ENCODE measurements at places on chromosomes 12 and 14.

- DNase-seq = peak; percentile 98
These were observed at the start of gene JDP2 for GRCh38 chr14:75427482-75428229. JDP2 (plus strand) TSS chr14:75428022; CDS start chr14:75437921, 9,899 bp downstream.

- DNase-seq = no peak
These were observed 43.6 kb downstream of the PLEKHD1 start for GRCh38 chr14:69528143-69528542.

GRCh38 chr14:63045234-63045611 lies at the start of gene KCNH5:
KCNH5 (minus strand) TSS chr14:63045458; CDS start chr14:63045186, 272 bp downstream.
- DNase-seq = peak; percentile 44

DNA sequence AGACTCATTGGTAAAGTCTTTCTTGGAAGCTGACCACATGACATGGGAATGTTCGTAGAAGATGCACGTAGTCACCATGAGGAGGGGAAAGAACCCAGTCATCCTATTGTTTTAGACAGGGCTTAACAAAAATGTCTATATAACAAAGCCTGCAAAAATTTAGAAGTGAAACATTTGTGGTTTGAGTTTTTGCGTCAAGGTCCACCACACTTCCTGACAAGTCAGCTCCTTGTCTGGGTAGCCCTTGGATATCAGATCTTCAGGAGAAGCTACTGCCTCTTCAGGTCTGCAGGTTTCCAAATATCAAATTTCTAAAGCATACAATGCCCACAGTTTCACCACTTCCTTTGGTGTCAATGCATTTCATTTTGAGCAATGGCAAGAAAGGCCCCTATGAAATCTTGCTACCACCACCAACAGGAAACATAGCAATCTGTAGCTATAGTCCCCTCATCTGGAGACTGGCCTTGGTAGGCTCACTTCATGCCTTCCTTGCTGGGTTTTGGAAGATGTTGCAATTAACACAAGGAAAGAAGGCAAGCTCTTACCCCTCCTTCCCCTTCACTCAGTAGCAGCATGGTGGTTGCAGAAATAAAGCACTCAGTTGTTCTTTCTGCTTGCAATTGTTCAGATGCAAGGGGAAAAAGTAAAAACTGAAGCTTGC lies 235.2 kb downstream of the PCNX1 start:
- no peak for DNase-seq

- DNase-seq = no peak
These were observed 284.6 kb downstream of the BCAT1 start for GRCh38 chr12:24664161-24664880.

DNA sequence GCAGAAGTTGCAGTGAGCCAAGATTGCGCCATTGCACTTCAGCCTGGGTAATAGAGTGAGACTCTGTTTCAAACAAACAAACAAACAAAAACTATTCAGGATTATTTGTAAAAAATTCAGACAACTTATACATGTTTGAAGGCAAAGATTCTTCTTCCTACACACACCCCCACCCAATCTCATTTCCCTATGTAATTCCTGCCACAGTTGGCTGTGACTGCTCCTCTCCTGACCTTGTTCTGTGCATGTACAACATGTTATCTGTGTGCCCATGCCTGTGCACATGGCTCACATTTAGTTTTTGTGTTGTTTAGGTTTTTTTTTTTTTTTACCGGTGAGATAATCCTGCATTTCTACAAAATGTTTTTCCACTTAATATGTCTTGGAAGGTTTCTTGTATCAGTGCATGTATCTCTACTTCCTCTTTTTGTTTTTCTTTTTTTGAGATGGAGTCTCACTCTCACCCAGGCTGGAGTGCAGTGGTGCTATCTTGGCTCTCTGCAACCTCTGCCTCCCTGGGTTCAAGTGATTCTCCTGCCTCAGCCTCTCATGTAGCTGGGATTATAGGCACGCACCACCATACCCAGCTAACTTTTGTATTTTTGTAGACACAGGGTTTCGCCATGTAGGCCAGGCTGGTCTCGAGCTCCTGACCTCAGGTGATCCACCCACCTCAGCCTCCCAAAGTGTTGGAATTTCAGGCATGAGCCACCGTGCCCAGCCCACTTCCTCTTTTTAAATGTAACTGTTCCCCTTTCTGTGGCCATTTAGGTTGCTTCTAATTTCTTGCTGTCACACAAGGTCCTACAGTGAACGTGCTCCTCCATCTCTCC lies 8.7 kb downstream of the CFAP251 start:
- no peak for DNase-seq

GRCh38 chr14:24838945-24839616 lies 205.1 kb upstream of the GZMB start:
- peak; percentile 43 for DNase-seq

GRCh38 chr12:40192704-40193255 lies 32.0 kb upstream of the LRRK2 start:
- no peak for DNase-seq

DNA sequence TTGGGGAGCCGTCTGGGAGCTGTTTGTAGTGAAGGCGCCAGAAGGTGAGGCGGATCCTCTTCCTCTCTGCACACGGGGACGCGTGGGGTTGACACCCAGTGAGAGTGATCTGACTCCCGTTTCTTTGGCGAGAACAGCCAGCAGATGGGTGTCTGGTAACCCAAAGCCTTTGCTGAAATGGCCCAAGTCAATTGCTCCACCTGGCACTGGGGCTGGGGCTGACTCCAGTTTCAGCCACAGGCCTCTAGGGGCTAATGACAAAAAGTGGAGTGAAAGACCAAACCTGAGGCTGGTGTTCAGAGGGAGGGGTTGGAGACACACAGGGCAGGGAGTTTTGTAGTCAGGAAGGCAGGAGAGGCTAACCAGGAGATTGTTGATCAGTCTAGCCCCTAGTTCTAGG lies 87.0 kb downstream of the FRMD6 start:
- DNase-seq = no peak

DNA sequence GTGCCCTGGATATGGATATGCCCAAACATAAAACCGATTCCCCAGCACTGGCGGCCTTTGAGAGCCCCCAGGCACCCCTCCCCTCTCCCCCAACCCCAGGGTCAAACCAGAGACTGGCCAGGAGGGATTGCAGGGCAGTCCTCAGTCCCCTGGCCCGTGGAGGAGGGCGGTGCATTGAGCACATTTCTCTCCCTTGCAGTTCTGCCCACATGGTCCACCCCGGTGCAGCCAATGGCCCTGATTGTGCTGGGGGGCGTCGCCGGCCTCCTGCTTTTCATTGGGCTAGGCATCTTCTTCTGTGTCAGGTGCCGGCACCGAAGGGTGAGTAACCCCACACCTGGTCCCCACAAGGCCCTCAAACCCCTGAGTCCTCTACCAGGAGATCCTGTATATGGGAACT lies 3.4 kb upstream of the GPR162 start:
- DNase-seq = no peak

- no peak for DNase-seq
These were observed 1.0 kb downstream of the ATXN7L3B start for GRCh38 chr12:74538491-74539258.

DNA sequence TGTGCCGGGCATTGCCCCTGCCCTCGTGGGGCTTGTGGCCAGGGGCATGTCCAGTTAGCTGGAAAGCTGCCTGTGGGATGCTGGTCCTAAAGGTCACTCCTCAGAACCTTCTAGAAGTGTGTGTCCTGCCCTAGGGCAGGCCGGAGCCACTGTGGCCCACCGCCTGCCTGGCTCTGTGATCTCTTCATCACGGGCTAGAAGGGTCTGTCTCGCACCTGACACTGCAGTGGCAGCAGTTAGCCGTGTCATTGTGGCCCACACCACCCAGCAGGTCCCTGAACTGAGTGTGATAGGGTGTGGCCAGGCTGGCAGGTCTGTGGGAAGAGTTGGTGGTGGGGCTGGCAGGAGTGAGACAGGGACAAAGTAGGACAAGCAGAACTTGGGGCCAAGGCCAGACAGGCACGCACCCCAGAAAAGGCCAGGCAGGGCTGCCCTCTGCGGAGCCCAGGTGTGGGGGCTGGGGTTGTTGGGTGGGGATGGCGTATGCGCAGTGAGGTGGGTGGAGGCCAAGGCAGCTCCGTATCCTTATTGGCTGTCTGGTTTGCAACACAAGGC lies 41.2 kb downstream of the ADGRD1 start:
- DNase-seq = no peak

DNA sequence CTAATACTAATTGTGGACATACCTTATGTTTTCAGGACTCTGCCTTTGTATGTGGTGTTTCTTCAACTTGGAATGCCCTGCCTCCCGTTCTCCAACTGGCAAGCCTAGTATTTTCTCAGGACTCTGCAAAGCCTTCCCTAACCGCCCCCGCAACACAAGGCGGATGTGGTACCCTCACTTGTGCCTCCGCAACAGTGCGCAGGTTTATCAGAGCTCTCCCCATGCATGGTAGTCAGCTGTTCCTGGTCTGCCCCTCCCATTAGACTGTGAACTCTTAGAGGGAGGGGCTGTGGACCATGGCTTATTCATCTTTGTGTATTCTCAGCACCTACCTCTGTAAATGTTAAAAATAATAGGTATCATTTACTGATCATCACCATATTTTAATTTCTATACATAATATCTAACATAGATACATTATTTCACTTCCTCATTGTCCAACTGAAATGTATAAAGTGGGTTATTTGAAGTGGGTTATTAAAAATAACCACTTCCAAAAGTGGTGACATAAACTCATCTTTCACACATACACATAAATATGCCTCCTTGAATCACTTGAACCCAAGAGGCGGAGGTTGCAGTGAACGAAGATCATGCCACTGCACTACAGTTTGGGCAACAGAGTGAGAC lies 9.0 kb downstream of the LPAR5 start:
- DNase-seq = no peak

- DNase-seq = no peak
These were observed 117.7 kb downstream of the CALM1 start for GRCh38 chr14:90514566-90514965.

- DNase-seq = no peak
These were observed 309.6 kb downstream of the TMTC2 start for GRCh38 chr12:82996168-82996812.

DNA sequence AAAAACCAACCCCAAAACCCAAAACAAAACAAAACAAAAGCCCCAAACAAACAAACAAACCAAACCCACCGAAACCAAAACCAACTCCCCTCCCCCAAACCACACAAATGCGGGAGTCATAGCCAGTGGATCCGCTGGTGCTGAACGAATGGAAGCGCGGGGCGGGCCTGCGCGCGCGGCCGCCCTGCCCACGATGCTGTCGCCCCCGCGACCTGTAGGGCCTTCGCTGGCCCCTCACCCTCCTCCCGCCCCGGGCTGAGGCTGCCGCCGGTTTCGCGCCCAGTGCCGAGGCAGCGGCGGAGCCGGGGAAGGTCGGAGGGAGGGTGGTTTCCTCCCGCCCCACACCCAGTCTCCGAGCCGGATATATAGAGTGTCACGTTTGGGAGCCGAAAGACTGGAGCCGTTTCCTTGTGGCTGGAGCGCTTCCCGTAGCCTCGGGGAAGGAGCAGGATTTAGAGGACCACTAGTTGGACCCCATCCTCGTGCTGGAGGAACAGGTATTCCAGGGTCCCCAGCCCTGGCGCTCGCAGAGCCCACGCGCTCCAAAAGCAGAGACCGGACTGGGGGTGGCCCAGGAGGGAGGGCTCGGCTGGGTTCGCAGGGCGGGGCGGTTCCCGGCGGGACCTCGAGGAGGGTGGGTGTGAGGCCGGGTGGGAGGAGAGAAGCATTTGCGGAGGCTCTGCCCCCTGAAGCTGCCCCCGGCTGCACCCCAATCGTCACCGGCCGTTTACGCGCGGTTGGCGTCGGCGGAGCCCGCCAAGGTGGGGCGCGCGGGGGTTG lies at the start of gene FAR2:
Gene FAR2, plus strand, starts transcription at position 368 of the 780 bp plus-strand sequence. CDS start 121,172 bp downstream, outside the sequence.
- peak; percentile 69 for DNase-seq

DNA sequence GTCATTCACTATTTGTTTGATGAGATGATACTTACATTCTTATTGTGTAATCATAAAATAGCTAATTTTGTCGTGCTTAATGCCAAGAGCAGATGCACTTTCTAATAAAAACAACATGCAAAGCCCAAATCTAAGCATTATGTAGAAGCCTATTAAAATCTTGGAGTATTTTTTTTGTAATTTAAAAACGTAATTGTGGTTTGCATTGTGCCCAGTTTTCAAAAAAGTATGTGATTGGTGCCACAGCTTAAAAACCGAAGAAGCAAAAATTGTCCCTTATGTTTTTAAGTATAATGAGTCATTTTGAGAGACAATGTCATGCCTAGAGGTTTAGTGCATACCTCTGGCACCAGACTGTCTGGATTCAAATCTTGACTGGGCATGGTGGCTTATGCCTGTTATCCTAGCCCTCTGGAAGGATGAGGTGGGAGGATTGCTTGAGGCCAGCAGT lies 464.8 kb upstream of the RGS6 start:
- DNase-seq = no peak

DNA sequence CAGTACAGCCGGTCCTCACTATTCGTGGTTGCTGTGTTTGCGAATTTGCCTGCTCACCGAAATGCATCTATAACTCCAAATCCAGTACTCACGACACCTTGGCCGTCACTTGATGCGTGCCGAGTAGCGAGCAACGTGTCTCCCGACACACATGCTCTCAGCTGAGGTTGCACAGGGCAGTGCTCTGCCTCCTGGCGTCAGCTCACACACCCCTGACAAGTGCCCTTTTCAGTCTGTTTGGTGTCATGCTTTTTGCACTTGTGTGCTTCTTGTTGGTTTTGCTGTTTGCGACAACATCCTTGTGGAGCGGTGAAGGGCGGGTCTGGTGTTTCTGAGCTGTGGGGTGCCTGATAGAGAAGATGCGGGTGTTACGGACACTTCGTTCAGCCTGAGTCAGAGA lies 110.4 kb upstream of the RFLNA start:
- DNase-seq = no peak

Data from left ventricle myocardium superior (tissue), 1 donor.